ENCODE measurements at places on chromosomes 5 and 9. TPM values are rescaled to one million over a fixed set of nuclear protein-coding genes. Genes with fewer than 3 reads are reported as not detected.

The SPATA31C1 gene
- polyA plus RNA-seq, result not detected

GRCh38 chr5:2184563-2185540, 302.1 kb upstream of the IRX4 start:
- DNase-seq, result no peak

DNA sequence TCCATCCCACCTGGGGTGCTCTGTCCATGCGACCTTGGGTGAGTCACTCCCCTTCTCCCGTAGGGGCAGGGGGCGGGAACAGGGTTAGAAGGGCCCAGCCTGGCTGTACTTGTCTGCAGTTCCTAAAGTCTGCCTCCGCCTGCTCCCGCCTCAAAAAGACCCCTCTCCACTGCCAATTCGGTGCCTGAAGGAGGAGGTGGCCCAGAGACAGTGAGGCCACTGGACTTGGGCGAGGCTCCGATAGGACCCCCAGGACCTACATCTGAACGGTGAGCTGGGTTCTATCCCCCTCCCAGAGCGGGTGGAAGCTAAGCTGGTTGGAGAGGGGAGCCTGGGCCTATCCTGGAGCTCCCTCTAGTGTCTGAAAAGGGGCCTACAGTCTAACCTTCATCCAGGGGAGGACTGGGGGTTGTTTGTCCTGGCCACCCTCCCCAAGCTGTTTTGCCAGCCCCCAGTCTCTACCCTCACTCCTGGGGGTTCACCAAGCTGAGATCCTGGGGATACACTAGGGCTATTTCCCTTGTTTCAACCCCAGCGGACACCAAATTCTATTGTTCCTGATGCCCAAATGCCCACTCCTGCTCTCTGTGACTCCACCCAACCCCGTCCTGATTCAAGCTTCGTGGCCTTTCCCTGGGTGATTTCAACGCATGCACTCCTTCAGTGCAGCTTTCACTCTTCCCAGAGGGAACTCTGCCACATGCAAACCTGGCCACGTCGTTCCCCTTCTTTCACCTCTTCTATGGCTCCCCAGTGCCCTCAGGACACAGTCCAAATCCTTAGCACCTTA, 6.1 kb upstream of the CRB2 start:
- DNase-seq, result peak; percentile 87

GRCh38 chr9:20728493-20729220, 44.6 kb downstream of the FOCAD start:
- no peak for DNase-seq

DNA sequence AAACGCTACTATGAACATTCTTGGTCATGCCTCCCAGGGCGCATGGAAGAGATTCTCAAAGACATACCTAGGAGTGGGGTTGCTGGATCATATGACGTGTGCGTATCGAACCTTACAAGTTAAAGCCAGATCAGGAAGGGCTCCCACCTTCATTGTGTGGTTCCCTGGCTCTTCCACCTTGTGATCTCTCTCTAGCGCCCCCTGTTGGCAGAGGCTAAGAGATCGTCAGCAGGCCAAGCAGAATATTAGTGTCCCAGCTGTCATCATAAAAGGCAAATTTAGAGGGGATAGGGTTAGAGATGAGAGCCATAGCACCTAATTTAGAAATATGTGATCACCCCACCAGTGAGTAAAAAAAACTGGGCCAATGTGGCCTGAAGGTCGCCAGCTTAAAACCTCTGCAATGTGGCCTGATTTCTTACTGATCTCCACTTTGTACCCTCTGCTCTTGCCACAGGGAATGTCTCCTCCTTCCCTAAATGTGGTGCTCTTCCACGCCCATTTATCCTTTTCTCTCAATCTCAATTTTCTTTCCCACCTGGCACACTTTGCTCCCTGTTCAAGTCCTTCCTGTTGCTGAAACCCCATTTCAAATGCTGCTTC, 91.7 kb upstream of the SHB start:
- peak; percentile 79 for DNase-seq

DNA sequence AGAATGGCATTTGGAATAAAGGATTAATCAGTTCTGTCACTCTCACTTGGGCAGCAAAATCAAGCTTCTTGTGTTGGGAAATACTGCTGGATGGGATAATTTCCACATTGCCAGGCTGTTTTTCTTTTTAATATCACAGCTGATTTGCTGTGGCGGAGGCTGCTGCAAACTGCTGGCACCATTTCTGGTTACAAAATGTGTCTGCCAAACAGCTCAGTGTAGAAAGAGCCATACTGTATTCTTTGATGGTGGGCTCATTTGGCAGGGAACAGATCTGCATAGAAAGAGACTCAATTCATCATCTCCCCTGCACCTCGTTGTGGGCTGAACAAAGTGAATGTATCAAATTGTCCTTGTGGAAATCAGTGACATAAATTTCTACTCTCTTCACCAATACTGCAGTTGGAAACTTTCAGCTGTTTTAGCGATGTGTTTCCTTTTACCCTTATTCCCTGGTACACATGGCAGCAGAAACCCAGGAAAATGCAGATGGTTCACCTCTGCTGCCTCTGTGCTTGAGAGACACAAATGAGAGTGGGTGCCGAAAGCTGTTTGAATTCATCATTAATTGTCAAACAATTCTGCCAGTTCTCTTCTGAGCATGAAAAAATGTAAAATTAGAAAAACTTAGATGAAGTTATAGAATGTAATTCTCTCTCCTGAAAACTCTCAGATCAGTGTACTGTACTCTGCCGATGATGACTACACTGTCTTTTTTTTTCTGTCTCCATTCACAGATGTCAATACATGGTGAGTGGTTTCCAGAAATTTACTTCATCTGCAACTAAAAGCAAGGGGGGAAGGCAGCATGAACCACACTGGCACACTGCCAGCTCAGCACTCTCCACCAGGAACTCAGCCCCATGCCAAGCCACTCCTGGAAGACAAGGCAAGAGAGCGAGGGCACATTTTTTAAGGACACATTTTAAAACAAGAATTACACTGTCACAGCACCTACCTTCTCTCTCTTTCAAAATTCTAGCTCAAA, 75.0 kb downstream of the HMHB1 start:
- DNase-seq, result no peak

The LECT2 gene
- polyA plus RNA-seq, result not detected

The IFNA13 gene
- not detected for polyA plus RNA-seq

GRCh38 chr5:133816791-133817190, 151.6 kb downstream of the C5orf15 start:
- no peak for DNase-seq

DNA sequence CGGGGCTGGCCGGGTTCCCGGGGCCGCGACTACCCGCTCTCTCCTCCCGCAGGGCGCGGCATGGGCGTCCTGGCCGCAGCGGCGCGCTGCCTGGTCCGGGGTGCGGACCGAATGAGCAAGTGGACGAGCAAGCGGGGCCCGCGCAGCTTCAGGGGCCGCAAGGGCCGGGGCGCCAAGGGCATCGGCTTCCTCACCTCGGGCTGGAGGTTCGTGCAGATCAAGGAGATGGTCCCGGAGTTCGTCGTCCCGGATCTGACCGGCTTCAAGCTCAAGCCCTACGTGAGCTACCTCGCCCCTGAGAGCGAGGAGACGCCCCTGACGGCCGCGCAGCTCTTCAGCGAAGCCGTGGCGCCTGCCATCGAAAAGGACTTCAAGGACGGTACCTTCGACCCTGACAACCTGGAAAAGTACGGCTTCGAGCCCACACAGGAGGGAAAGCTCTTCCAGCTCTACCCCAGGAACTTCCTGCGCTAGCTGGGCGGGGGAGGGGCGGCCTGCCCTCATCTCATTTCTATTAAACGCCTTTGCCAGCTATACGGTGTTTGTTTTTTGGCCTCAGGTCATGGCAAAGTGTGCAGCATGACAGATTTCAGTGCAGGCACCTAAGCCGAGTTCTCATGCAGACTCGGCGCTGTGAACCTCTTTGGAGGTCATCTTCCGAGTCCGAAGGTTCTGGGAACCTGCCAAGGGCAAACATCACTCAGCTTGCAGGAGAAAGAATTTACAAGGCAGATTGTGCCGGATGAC, 516 bp downstream of the MRPL41 start:
- no peak for DNase-seq

The KIF20A gene
- polyA plus RNA-seq, result 39.6 TPM

DNA sequence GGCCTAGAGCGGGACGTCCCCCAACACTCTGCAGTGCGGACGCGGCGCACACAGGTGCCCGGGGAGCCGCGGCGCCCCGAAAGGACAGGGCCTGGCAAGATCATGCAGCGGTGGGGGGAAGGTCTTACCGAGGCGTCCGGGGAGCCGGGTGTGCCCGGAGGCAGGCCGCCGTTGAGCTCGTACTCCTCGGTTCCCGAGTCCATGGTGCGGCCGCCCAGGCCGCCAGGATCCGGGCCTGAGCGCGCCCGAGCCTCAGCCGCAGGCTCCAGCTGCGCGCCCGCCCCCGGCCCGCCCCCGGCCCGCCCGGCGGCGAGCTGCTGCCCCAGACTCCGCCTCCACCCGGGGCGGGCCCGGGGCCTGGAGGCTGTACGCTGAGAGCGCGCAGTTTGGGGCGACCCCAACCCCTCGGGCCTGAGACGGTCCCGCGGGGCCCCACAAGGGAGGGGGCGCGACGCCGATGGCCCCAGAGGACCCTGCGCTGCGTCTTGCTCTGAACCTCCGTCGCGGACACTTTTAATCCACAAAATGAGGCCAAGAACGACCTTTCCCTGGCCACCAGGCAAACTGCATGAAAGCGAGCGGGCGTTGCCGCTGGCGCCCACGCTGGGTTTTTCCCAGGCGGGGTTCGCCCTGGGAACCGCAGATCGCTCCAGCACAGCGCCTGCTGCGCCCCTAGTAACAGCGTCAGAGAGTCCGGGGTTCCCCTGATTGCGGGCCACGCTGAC, at the start of gene NINJ1:
NINJ1 (minus strand) TSS at position 237 of the 725 bp plus-strand sequence; CDS start at position 203, 34 bp downstream.
- DNase-seq, result peak; percentile 76

GRCh38 chr5:177591690-177592009, 353 bp upstream of the TMED9 start:
- peak; percentile 4 for DNase-seq

GRCh38 chr9:137550231-137550621, at the start of gene PNPLA7:
Gene PNPLA7 (minus strand): TSS chr9:137550402. CDS start chr9:137550197, 205 bp downstream.
- DNase-seq, result peak; percentile 90

The C9orf153 gene
- polyA plus RNA-seq, result not detected

The PHF2 gene
- 10.2 TPM for polyA plus RNA-seq

GRCh38 chr9:94971378-94972131, 245.1 kb downstream of the AOPEP start:
- no peak for DNase-seq

The TLN1 gene
- 72.0 TPM for polyA plus RNA-seq

DNA sequence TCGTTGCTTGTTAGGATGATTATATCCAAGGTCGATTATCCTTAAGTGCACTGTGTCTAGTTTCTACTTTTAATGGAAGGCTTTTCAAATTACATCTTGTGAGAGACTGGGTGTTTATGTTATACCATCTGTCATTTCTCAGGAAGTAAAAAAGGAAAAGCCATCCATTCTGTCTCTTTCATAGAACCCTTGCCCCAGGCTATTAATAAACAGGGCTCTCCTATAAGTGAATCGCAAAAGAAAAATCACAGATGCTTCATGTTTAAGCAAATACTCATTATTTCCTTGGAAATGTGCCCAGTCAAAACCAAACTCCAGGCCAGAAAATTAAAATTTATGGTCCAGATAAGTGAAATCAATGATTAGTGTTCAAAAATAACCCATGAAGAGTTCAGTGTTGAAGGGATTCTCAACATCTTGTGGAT, 58.1 kb downstream of the STARD4 start:
- DNase-seq, result no peak

DNA sequence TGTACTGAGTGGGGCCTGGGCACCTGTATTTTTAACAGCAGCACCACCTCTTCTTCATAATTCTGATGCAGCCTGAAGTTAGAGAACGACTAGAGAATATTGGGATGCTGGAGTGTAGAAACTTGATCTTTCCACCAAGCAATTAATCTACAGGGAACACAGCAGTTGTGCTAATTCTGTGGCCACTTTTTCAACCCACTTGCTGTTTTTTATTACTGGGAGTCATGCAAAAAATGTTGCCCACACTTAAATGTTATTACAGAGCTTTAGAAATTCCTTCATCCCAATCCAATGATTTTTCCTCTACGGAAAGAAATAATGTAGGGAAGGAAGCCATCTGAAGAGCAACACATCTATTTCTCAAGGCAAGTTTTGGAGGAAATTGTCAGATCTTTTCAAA, 190.9 kb upstream of the TUT7 start:
- no peak for DNase-seq

- DNase-seq, result no peak
Observed at GRCh38 chr9:85061969-85062368, 392.4 kb downstream of the NTRK2 start.

DNA sequence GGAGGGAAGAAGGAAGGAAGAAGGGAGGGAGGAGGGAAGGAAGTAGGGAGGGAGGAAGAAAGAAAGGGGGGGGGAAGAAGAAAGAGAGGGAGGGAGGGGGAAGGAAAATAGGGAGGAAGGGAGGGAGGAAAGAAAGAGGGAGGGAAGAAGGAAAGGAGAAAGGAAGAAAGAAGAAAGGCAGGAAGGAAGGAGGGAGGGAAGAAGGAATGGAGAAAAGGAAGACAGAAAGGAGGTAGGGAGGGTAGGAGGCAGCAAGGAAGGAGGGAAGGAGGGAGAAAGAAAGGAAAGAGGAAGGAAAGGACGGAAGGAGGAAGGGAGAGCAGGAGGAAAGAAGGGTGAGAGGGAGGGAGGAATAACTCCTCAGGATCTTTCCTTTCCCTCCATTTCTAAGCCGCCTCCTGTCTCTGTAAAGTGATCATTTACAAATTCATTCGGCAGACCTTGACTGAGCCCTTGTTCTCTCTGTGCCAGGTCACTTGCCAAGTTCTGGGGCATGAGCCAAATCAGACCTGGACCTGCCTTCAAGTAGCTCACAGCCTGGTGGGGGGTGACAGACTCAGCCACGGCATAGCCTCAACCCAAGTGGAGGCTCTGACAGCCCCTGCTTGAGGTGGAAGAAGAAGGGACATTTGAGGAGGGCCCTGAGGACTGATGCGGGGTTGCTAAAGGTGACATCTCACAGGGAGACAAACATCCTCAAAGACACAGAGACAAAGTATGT, 69.0 kb upstream of the HRH2 start:
- no peak for DNase-seq

DNA sequence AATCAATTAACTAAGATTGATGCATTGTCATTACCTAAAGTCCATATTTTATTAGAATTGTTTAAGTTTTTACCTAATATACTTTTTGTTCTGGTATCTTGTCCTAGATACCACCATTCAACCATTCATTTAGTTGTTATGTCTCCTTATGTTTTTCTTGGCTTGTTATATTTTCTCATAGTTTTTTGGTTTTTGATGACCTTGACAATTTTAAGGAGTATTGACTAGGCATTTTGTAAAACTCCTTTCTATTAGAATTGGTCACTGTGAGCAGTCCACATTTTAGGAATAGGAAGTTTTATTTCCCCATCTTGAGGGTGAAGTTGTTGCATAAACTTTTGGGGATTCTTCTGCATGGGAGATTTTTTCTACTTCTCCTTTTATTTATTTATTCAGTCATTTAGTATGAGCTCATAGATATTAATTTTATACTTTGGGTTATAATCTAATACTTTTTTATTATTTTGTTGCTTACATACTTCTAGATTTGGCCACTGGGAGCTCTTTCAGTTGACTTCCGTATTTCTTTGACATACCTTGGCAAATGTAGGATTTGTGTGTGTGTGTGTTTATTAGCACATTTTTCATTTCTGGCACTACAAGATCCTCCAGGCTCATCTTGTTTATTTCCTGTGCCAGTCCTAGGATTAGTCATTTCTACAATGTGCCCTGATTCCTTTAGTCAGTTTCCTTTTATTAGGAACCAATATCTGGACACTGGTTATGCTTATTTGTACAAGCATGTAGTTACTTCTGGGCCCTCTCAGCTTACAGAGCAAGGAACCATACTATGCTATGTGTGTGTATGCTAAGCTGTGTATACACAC, 134.9 kb upstream of the CDKN2B start:
- DNase-seq, result no peak

GRCh38 chr9:108953983-108954574, 19.9 kb downstream of the ABITRAM start:
- DNase-seq, result peak; percentile 28
